Cardiac fibroblast (primary cell): ENCODE measurements at places on chromosomes 1 and 21.

GRCh38 chr1:219359126-219359525 lies 185.4 kb downstream of the LYPLAL1 start:
- no peak for DNase-seq

DNA sequence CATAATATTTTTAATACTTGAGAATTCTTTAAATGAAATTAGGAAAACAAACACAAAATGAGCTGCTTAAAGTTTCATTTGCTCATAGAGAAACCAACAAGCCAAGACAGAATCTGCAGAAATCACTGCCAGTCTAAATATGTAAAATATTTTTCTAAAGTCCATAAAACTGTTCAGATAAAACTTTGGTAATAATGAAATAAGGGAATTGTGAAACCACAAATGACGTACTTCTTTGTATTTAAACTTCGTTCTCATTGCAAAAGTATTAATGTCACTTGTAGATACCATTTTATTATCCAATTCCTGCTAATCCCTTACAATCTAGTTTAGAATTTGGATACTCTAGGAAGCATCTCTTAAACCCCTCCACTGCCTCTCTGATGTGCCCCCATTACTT lies 234.5 kb upstream of the NEGR1 start:
- DNase-seq = peak; percentile 15

DNA sequence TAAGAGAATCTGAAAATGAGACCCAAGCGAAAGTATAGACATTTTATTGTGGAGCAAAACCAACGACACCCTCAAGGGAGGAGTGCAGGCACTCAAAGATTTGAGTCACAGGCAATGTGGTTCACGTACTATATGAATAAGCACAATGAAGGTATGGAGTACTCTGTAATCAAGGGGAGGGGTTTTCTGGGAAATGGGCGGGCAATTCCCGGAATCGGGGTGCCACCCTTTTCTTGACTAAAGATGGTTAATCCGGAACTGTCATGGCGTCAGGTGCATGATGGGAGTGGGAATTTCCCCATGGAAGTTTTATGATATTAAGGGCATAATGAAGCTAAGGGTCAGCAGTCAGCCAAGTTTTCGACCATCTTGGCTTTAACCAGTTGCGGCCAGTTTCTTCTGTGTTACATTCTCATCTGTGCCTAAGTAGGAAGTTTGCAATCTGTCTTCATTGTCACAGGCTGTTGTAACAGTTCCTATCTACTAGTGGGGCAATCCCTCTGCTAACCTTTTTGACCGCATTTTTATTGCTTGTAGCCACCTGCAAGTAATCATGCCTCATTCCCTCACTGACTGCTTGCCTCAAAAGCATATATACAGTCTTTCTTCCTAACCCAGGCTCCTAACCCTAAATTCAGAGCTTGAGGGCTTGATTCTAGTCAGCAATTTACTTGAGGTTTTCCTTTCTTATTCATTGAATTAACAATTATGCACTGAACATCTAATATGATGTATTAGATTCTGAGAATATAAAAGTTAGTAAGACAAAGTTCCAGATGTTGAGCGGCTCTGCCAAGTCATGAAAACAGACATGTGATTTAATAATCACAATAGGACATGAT lies 775 bp upstream of the AIM2 start:
- DNase-seq = no peak

GRCh38 chr1:158972841-158973240 lies 36.9 kb upstream of the IFI16 start:
- DNase-seq = peak; percentile 5

GRCh38 chr1:57835620-57836019 lies 411.8 kb upstream of the DAB1 start:
- no peak for DNase-seq

DNA sequence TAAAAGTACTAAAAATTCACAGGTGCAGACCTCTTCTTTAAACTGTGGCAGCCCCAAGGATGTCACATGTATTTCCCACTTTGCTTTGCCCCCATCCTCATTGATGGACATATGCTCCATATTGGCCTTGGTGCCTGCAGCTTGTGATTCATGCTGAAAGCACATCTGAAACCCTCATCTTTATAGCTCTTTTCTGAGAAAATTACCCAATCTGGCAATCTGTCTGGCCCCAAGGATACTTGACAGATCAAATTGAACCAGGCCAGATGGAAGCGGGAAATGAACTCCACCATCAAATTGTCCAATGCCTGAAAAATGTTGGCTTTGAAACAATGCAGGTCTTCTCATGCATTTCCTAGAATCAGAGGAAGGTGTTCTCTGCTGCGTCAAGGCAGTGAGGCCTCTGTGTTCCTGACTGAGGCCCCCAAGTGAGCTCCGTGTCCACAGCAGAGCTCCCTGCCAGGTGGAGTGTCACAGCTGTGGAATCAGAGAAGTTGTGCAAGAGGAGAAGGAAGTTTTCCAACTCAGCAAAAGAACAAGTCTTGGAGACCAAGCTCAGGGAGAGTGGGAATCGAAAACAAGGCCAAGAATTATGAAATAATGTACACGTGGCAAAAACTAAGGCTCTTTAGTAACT lies 323.7 kb downstream of the PLPP3 start:
- peak; percentile 96 for DNase-seq

- no peak for DNase-seq
These were observed 658.0 kb downstream of the PTPRU start for GRCh38 chr1:29894311-29894710.

DNA sequence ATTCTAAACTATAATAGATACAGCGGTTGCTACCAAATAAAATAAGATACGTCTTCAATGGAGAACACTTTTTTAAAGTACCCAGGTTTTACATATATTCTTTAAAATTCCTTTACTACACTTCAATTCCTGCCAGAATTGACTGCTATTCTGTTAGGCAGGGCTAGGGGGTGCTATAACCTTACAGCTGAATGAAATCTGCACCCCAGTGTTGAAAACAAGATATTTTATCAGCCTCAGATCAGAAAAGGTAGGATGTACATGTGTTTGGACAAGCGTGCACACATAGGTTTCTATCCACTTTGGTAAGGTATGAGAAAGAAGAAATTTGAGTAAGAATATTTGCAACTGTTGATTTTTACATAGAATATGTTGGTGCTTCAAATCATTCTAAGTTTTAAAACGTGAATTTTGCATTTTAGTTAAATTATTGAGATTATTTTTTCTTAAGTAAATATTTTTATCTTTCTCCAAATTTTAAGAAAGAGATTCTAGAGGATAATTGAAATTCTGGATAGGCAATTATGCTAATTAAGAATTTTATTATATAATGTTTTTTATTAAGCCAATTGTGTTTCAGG lies 490.8 kb upstream of the ADGRL4 start:
- peak; percentile 59 for DNase-seq

GRCh38 chr21:44677881-44678280 lies 4.1 kb downstream of the KRTAP12-1 start:
- DNase-seq = no peak

- DNase-seq = peak; percentile 91
These were observed 41.6 kb downstream of the GNG12 start for GRCh38 chr1:67791686-67792085.

DNA sequence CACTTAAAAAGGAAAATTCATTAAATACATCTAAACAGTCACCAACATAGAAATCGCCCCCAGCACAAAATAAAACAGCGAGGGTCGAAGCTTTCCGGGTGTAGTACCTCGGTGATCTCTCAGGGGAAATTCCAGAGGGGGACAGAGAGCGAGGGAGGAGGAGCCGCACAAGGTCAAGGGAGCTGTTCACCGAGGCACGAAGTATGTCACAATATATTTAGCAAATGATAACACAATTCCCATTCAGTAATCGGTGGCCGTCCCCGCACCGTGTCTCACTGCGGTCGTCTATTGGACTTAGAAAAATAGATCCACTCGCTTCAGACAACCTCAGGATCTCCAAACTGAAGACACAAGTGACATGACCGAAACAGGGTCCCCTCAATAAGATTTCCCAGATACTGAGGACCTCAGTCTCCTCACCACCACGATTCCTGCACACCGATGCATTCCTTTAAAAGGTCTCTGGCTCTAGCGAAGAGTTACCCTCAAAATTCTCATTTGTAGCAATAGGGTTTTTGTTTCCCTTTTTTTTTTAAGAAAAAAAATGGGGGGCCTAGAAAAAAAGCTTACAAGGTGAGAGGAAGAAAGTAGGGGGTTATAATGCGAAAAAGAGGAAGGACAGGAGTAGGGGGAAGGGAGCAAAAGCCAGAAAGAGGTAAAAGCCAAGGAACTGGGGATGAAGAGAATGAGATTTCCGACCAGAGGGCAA lies 1.1 kb downstream of the LPGAT1 start:
- DNase-seq = peak; percentile 17

GRCh38 chr1:6041432-6042062 lies 4.1 kb upstream of the KCNAB2 start:
- DNase-seq = peak; percentile 27

GRCh38 chr1:227654431-227654830 lies 80.7 kb downstream of the JMJD4 start:
- DNase-seq = no peak
